ENCODE measurements at places on chromosomes 1 and 21.

DNA sequence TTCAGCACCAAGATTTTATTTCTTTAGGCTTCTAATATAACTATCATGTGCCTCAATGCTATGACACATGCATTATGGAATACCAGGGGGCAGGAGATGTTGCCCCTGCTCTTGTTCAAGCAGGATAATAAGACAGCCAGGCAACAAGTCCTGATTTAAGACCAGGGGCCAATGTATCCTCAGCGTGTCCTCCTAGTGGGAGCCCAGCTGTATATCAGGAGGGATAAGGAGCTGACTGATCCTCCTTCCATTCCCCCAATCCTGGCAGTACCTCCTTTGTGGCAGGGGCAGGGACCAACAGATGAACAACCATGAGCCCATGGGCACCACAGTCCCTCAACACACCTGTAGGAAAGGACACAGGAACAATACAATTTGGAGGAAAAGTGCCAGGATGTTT lies 29.3 kb downstream of the SORT1 start:
- DNase-seq, result no peak

DNA sequence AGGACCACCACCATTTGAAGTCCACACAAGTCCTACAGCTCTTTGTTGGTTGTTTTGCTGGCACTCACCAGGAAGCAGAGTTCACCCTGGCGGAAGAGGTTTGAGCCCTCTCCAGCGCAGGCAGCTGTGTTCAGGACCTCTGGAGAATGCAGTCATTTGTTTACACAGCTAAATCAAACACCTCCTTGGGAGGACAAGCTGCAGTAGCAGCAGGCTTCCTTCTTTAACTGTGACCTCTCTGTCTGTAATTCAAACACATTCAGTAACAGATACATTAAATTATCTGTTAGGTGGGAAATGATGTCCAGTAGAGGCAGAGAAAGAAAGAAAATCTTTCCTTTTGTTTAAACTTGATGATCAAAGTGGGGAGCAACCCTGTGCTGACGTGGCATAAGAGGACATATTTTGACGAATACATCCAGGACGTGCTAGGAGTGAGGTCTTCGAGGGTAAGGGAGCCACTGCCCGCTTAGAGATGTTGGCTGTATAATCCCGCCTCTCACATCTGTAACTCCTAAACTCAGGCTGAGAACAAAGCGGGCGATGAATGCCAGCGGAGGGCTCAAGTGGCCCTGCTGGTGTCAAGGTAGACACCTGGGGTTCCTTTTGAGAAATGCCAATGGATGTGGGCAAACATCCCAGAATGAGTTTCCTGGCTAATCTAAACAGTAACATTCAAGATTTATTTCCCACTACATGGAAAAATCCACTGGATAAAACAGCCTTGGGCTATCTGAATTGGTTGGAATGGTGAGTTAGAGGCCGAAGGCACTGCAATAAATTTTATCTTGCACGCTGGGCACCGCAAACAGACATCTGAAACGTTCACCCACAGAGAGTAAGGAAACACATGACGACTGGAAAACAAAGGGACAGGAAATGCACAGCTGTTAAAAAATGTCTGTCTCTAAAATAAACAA lies 51.7 kb downstream of the ABCA4 start:
- DNase-seq, result no peak

DNA sequence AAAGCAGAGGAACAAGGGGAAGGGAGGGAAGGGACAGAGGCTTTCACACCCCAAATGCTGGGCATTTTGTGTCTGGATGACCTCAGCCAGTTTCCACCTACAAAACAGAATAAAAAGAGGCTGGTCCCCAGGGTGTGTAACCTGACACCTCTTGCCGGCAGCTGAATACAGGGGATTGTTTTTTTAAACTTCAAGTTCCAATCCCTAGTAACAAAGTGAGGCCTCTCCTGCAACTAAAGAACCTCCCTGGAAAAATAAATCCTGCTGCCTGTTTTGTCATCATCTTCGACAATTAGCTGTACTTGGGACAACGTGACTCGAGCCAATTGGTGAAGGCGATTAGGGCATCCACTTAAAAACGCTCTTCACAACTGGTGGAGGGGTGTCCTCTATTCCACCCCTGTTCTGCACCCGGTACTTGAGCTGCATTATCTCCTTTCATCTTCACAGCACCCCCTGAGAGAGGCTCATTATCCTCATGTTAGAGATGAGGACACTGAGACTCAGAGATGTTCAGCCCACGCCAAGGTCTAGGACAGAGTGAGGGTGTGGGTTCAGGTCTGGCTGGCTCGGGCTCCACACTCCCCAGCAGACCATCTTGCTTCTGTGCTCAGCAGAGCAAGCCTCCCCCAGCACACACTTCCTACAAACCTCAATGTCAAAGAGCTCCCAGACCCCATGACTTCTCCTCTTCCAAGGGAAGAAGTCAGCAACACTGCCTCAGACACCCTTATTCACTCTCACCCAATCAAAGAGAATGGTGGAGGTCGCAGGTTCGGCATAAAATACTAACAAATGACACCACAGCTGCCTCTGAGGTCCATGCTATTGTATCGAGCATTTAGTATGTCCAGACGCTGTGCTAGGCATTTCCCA lies 15.2 kb downstream of the ITPKB start:
- DNase-seq, result no peak

GRCh38 chr1:108038653-108039236 lies 73.8 kb upstream of the VAV3 start:
- DNase-seq, result no peak

DNA sequence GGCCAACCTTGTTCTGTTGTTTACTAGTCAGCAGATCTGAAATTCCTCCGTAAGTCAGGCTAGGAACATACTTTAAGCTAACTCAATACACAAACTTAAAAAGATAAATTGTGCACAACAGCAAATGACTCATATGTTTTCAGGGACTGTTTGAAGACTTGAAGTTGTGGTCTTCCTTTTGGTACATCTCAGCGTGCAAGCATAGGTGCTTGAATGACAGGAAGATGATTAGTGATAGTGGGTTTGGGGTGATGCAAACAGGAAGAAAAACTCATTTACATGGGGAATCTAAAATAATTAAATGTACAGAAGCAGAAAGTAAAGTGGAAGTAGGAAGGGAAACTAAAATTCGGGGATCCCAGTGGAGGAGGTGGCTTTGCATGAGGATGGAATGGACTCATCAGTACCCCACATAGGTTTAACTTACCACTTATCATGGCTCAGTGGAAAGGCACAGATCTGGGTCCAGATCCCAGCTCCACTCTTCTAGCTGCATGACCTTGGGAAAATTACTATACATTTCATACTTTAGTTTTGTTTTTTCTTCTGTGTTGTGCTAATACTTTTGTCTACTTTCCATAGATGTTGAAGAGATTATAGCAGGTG lies 122.3 kb downstream of the XCL2 start:
- no peak for DNase-seq

DNA sequence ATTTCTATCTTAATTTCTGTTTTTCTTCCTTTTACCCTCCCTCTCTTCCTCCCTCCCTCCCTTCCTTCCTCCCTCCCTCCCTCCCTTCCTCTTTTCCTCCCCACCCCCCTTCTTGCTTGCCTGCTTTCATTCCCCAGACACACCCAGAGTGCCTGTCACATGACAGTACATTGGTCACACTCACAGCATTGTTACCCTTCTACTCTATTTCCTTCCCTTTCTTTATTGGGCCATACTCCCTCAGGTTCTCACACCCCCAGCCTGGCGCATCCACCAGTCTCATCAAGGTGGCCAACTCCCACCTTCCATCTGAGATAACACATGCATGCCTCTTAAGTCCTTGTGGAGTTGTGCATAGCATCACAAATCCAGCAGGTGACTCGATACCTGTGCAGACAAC lies 10.9 kb downstream of the TMPRSS3 start:
- no peak for DNase-seq

DNA sequence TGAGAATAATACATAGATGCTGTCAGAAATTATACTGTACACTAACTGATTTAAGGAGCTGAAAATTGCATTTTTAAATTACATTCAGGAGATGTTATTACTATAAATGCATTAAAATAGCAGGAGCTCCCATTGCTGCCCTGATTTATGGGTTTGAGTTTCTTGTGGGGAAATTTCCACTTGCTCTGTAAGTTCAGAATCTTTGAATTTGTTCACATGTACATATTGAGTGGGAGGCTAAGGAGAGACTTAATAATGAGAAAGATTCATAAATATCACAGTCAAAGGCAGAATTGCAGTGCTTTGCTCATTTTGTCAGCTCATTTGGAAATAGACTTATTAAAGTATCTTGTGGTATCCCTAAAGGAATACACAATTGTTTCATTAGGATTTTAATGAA lies 170.3 kb downstream of the OLFM3 start:
- no peak for DNase-seq

DNA sequence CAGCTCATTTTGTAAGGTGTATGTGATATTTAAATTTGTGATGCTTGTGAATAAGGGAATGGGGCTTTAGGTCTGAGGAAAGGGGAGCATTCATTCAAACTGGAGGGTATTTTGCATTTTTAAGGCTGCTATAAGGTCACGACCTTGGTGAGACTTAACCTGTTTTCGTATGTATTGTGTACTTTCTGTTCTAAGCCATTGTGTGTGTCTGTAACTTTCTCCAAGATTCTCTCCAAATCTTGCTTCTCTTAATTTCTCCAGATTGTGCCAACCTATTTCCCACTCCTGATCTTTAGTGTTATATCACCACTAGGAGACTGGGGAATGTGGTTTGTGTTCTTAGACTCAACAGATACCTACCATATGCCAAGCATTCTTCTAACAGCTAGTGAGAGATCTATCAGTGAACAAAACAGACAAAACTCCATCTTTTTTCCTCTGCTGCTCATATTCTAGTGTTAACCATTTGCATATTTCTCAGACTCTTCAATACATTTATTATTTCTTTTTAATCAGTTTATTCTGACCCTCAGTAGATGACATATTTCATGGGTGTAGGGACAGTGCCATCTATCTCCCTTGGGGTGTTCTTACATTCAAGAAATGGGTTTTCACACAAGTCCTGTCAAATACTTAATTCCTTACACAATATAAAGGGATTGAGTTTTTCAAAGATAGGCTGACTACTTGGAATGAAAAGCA lies 27.5 kb downstream of the ATP1B1 start:
- no peak for DNase-seq

DNA sequence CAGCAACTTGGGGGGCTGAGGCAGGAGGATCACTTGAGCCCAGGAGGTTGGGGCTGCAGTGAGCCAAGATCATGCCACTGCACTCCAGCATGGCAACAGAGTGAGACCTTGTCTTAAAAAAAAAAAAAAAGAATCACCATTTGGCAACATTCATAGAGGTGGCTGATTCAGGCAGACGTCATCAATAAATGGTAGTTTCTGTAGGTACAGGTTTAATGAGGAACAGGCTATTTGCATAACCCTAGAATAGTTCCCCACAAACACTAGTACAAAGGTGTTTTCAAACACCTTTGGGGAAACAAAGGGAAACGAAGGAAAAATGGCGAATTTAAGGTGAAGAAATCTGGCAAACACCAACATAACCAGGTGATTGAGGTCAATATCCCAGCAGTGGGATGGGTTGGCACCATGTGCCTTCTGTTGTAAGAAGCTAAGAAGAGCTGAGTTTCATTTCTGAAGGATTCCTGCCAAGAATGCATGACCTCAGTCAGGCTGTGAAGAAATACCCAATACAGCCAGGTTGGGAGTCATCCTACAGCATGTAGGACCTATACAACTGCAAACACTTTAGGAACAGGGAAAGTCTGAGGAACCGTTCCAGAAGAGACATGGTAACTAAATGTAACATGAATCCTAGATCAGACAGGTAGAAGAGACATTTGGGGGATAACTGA lies 5.6 kb downstream of the LPAR3 start:
- DNase-seq, result no peak

DNA sequence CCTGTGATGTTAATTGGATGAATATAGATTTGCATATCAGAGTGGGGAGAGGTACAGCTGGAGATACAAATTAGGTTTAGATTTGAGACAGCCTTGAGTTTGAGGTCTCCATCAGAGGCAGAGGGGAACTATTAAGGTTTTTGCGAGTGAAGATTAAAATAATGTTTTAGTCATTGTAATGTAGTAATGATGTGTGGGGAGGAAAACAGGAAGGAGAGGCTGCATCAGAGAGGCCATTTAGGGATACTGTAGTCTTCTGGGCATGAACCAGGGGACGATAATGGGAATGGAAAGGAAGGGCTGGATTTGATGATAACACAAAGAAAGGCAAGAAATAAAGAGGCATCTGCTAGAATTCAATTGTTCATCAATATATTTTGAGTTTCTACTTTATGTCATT lies 9.5 kb downstream of the CD84 start:
- no peak for DNase-seq

DNA sequence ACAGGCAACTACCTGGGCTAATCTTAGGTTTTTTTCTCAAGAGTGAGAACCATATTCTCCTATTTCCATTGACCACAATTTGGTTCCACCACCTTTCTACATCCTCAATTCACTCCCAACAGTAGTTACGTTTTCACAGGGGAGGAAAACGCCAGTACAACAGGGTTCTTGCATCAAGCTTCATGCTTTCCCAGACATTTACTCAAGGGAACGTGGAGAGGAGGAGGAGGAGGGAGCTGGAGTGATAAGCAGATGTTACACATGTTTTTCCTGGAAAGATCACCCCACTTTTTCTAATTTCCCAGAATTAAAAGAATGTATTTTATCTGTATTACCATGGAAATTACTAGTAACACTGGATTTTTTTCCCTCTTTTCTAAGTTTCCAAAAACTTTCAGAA lies 58.3 kb downstream of the RGS5 start:
- DNase-seq, result no peak

DNA sequence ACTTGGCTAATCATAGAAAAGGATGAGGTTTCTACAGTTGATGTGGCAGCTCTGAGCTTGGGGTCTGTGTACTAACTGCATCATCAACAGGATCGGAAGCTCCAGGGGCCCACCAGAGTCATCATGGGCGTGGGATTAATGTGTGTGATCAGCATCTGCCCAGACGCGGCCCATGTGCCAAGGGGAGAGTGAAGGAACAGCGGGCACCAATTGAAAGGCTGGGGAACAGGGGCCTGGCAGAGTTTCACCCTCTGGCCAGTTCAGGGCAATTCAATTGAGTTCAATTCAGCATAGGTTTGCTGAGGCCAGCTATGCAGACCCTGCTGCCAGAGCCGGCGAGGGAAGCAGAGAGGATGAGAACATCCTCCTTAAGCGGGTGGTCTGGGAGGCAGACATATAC lies 260.0 kb upstream of the AJAP1 start:
- DNase-seq, result no peak

DNA sequence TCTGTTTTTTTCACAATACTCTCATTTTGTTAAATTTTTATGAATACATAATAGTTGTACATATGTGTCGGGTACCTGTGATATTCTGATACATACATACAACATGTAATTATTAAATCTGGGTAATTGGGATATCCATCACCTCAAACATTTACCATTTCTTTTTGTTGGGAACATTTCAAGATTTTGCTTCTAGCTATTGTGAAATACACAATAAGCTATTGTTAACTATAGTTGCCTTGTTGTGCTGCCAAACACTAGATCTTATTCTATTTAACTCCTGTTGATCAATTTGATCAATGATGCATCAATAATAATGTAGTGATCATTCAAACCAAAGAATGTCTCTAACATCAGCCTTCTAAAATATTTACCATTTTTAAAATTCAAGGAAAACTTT lies 234.6 kb upstream of the NR5A2 start:
- DNase-seq, result no peak

GRCh38 chr1:156887317-156887716 lies 6.2 kb upstream of the PEAR1 start:
- no peak for DNase-seq

GRCh38 chr1:1291548-1292441 lies 11.6 kb downstream of the SCNN1D start:
- peak; percentile 73 for DNase-seq

GRCh38 chr1:22553991-22554522 lies 9.2 kb upstream of the EPHA8 start:
- DNase-seq, result no peak

Data from CD4-positive, alpha-beta T cell treated with Interleukin-1 beta for 1 hour (primary cell).